ENCODE measurements at places on chromosomes 11 and 22.

- DNase-seq: no peak
These were observed 339.4 kb downstream of the CADM1 start for GRCh38 chr11:115164774-115165173.

DNA sequence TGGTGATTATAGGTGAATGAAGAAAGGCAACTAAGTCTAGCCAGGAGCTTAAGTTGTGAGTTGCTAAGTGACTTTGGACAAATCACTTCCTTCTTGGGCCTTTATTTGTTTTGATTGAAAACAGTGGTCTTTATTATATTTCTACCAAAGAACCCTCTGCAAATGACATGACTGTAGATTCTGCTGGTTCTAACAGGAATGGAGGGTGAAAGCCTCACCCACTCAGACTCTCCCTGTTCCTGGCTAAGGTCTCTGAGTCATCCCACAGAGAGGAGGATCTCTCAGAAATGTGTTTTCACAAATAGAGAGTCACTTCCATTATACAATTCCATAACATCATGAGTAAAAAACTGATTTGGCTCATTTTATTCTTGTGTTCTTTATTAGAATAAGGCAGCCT is 583.9 kb upstream of the LRRC4C start:
- DNase-seq: no peak

GRCh38 chr11:130388607-130389205 is 39.7 kb downstream of the ADAMTS8 start:
- DNase-seq: no peak

DNA sequence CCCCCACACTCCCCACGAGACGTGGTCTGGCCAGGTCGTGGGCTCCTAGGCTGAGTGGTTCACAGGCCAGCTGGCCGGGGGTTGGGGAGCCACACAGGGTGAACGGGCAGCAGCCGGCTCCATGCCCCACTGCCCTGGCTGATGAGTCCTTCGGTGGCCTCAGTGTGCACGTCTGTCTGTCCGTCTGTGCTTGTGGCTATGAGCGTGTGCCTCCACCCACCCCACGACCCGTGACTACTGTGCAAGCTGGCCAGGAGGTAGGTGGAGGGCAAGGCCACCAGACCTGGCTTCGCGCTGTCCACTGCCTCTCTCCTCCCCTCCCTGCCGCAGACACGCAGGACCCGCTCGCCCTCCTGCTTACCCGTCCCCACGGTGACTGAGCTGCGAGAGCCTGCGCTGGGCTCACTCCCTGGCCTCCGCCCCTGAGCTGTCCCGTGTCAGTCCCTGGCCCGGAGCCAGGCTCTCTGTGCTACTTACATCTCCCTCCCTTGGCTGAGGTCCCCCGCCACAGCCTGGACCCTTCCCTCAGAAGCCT is 14.1 kb downstream of the CSDC2 start:
- DNase-seq: no peak

DNA sequence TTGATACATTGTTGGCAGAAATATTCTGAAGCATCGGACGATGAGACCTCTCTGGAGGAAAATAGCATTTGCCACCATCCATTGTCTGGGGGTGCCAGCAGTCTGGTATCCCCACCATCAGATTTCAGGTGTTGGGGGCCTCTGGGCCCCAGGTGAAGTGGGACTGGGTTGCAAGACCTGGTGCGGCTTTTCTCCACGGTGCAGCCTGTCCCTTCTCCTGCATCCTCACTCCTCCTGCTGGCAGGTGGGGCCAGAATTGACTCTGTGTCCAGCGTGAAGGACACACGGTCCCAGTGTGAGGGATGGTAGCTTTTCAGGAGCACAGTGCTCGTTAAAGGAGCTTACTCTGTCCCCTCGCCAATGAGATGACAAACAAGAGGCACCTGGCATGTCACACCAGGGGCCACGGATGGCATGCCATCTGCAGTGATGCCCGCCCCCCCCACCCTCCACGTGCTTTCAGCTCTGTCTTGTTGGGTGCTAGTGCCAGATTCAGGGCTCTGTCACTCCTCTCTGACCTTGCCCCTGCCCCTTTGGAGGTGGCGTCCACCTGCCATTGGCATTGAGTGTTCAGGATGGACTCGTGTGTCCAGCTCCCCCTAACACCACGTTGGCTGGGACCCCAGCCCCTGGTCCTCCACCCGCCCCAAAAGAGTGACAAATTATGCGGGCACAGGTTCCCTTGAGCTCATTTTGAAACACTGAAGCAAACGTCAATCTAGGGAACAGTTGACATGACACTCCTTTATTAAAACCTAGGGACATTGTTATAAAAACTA is 62.4 kb downstream of the PARVG start:
- DNase-seq: no peak

DNA sequence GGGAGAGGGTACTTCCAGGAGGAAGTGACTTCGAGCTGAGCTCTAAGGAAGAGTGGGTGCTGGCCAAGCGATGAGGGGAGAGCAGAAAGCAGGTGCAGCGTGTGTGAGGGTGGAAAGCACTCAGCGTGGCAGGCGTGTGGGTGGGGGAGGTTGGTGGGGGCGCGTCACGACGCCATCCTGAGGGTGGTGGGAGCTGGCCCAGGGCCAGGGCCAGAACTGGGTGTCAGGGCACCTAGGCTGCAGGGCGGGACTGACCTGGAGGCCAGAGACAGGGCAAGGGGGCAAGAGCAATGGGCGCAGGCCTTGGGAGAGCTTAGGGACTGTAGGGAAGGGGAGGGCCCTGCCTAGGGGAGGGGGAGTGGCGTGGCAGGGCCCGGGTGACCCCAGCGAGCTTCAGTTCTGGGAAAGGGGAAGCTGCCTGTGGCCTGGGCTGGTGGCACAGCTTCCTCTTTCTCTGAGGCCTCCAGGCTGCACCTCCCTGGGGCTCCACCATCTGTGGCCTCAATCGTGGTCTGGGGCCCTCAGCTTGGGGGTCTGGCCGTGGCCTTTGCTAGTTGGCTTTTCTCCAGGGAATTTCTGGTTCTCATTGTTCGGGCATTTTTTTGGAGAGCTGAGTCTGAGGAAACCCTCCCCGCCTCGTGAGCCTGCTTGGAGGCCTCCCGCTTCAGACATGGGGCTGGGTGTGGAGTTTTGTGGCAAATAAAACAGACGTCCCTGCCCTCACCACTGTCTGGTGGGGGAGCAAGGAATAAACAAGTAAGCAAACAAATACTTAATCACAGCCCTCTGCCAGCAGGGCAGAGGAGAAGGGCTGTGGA is 8.9 kb downstream of the RELT start:
- DNase-seq: no peak

- no peak for DNase-seq
These were observed 216.1 kb upstream of the NARS2 start for GRCh38 chr11:78790784-78791183.

DNA sequence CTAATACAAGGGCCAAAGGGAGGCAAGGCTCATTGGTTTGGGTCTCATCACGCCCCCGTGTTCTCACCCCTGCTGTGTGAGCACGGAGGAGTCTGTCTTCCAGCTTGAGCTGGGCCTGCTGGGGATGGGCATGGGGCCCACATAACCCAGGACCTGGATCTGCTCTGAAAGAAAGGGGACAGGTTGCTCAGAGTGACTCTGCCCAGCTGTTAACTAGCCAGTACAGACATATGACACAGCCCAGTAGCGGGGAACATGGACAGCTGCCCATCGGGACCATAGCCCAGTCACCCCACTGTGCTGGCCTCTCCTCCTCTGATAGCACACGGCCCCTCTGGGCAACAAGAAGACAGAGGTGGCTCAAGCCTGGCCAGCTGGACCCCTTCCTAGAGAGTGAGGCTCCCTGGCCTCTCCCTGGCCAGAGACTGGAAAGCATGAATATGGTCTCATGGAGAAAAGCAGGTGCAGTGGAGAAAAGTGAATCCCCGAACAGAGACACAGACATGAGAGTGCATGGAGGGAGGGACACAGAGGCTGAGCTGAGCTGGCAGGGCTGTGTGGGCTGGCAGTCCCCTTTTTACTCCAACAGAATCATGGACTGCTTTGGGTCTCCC is 973.9 kb downstream of the BRD1 start:
- no peak for DNase-seq

DNA sequence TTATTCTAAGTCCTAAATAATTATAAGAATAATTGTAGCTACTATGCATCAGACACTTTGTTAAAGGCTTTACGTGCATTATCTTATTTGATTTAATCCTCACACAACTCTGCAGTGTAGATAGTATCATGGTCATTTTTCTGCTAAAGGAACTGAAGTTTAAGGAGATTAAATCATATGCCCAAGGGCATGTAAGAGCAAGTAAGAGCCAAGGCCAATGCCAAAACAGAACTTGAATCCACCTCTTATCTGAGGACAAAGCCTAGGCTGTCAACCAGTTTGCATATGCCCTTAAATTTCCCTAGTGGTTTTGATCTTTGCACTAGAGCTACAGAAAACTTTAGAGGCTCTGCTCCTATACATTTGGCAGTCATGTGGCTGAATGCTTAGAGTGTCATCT is 65.6 kb upstream of the OR5AK2 start:
- no peak for DNase-seq

- DNase-seq: no peak
These were observed 288.3 kb downstream of the TENM4 start for GRCh38 chr11:79152511-79152910.

DNA sequence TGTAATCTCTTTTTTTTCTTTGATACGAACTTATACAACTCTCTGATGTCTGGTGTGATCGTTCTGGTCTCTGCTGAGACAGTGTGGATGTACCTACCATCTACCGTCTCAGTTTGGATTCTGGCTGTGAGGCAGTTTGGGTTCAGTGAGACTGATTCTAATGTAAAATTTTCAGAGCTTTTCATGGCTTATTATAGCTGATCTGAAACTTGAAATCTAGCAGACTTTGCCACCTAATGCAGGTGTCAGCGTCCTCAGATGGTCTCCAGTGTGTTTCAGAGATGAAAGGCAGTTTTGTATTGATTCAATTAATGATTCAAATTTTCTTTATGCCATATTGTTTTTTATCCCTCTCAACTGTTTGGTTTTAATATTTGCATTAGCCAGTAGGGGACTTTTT is 35.9 kb downstream of the PPFIBP2 start:
- no peak for DNase-seq

DNA sequence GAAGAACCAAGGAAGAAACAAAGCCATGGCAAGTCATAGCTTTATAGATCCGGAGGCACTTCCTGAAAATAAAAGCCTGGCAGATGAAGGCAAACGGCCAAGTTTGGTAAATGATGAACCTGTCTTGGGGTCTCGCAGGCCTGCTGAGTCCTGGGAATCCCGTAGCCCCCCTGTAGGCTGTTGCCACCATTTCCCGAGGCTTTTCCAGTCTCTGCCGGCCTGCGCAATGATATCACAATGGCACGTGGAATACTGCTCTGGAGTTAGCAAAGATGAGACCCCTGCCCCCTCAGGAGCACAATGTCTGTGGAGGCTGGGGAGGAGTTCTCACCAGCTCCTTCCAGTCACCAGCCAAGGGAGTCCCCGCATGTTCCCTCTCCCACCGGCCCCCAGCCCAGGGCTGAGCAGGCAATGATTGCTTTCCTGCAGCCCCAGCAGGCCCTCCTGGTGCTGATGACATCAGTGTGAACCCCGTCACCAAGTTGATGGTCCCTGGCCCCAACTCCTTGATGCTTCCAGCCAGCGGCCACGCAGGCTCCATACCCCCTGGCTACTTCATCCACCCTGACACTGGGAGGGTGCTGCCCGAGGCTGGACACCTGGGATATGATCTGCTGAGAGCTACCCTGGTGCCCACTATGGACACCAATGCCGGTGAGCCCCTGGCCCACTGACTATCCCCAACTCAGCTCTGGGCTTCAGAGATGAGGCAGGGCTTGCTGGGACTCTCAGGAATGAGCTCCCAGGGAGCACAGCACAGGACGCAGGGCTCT is 55.9 kb downstream of the BTG4 start:
- DNase-seq: no peak

- no peak for DNase-seq
These were observed 14.7 kb downstream of the PHF21B start for GRCh38 chr22:44995105-44995514.

DNA sequence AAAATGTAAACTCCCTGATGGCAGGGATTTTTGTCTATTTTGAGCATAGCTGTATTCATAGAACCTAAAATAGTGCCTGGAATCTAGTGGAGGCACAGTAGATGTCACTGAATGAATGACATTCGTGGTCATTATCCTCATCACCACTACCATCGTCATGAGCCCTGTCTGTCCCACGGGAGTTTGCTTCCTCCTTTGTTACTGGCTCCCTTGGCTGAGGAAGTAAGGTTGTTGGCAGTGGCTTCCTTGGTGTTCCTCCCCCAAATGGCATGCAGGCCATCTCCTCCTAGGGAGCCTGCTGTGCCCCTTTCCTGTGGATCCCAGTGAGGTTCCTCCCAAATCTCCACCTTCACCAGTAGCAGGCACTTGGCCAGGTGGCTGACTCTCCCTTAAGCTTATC is 183.0 kb downstream of the CEP164 start:
- no peak for DNase-seq

- no peak for DNase-seq
These were observed 9.5 kb downstream of the SNAP29 start for GRCh38 chr22:20868025-20868962.

- DNase-seq: no peak
These were observed 742 bp upstream of the CASP4 start for GRCh38 chr11:104968856-104969776.

- DNase-seq: no peak
These were observed 212.0 kb upstream of the CHORDC1 start for GRCh38 chr11:90434858-90435257.

DNA sequence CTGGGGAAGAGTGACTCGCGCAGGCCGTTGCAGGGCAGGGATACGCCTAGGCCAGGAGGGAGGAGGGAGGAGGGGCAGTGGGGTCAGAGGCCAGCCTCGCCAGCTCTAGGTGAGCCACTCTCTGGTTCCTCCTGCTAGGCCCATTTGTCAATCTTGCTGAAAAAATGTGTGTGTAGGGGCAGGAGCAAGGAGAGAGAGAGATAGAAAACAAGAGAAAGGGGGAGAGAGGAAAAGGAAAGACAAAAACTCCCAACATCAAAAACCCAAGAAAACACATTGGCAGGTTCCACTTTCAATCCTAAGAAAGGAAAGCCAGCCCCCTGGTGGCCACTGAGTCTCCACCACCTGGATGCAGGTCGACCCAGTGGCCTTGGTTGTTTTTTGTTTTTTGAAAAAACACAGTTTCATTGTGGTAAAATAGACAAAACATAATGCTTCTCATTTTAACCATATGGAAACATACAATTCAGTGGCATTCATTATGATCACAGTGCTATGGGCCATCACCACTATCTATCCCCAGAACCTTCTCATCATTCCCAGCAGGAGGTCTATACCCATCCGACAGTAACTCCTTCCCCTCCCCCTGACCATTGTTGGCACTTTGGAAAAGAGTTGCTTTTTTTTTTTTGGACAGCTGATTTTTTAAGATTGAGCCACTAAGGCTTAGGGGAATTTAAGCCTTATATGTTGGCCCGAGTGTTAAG is 10.9 kb downstream of the OMP start:
- no peak for DNase-seq

Data from LoVo (cell line).